Hematopoietic multipotent progenitor cell treated with erythropoietin and hydrocortisone succinate and interleukin-3 and kit ligand, for 8 days (in vitro differentiated cells): ENCODE measurements at places on chromosomes 5 and 9.

GRCh38 chr5:156147261-156147943 lies 179.6 kb upstream of the SGCD start:
- no peak for DNase-seq

DNA sequence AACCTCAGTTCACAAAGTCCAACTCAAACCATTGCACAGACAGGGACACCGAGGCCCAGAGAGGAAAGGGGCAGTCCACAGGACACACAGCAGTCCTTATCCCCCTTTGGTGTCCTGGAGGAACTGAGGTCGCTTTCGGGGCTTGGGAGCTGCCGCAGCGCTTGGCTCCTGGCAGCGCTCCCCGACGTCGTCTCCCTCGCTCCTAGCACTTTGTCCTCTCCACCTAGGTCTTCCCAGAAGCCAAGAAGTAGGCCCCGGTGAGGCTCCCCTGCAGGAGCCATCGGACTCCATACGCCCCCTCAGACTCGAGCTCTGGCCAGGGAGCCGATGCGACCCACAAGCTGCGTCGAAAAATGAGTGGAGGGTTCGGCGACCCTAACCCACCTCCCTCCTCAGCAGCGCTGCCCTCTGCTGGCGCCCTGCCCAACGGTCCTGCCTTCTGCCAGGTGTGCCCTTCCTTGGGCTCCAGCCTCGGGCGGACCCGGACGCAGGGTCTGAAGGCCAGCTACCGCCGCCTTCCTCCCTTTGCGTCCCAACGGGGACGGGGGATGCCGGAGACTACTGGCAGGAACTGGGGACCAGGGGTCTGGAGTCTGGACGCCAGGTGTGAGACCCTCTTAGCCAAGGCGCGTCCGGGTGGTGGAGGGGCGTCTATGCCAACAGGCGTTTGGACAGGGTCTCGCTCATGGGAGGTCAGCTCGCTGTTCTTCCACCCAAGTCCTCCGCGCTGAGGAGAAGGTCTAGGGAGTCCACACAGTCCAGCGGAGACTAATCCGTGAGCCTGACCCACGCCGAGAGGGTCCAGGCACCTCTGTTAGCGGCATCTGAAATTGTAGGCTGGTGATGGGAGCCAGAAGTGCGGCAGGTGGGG lies 2.1 kb upstream of the PRDM12 start:
- no peak for DNase-seq

DNA sequence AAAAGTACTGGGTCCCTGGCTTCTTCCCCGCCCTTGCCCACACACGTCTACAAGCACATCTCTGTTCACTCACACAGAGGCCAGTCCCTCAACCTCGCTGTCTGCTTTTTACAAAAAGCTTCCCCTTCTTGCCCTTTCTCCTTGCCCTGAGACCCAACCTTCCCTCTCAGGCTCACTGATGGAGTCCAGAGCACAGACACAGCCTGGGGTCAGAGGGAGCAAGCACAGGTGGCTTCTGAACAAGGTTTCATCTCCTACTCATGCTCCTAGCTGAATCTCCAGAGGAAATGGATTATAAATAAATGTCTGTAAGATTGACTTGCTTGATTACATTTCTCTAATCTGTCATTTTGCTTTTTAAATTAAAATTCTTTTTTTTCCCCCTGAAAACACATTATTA lies 101.8 kb downstream of the ICE1 start:
- DNase-seq = no peak

GRCh38 chr5:42745856-42746255 lies 10.8 kb upstream of the CCDC152 start:
- DNase-seq = no peak

DNA sequence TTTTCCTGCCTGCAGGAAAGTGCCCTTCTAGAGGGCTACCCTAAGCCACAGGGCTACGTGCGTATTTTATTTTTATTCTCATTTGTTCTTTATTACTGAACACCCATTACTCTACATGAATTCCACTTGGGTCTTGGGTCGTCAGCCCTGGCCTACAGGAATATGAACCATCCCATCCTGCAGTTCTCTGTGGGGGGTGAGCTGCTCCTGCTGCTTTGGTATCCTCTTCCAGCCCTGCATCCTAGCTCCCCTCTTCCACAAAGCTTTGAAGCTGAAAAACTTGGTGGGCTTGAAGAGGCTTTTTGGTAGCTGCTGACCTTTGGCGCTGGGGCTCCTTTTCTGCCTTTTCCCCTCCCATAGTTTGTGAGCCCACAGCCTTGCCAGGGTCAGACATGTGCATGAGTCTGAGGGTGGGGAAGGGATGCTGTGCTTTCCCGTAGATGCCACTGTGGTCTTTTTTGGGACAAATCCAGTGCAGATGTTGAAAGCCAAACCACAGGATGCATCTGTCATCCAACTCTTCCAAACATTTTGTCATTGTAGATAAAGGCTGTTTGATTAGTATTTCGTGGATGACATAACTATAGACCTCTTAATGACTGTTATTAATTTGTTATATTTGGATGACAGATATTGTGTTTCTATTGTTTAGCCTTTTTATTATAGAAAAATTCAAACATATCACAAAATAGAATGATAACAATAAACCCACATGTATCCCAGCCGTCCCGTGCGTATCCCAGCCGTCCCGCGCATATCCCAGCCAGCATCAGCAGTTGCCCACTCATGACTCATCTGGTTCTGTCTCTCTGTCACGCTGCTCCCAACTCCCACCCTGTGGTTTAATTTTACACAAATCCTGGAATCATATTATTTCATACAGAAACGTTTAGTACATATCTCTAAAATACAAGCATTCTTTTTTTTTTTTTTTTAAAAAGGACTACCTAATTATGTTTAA lies 43.9 kb downstream of the SLC46A2 start:
- DNase-seq = no peak

GRCh38 chr9:138099803-138100598 lies 222.4 kb downstream of the CACNA1B start:
- no peak for DNase-seq

GRCh38 chr5:133111299-133111698 lies 59.5 kb downstream of the HSPA4 start:
- DNase-seq = peak; percentile 83

GRCh38 chr5:174210596-174211276 lies 165.2 kb downstream of the NSG2 start:
- DNase-seq = no peak

DNA sequence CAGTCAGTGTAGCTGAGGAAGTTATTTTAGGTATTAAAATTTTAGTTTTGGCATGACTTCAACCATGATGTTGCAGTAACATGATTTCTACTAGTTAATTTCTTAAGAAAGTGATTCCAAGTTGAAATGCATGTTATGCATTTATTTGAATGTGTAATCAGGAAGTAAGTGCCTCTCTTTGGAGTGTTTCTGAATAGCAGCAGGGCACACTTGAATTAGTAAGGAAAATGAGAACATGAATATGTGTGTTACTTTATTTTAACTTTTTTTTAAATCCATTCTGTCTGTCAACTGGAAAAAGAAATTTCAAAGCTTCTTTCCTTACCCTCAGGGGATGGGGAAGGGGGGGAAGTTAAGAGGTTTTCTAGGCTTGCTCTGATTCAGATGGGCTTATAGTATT lies 40.4 kb downstream of the CTNNA1 start:
- no peak for DNase-seq

GRCh38 chr5:145887976-145888574 lies 15.3 kb upstream of the GRXCR2 start:
- peak; percentile 83 for DNase-seq

DNA sequence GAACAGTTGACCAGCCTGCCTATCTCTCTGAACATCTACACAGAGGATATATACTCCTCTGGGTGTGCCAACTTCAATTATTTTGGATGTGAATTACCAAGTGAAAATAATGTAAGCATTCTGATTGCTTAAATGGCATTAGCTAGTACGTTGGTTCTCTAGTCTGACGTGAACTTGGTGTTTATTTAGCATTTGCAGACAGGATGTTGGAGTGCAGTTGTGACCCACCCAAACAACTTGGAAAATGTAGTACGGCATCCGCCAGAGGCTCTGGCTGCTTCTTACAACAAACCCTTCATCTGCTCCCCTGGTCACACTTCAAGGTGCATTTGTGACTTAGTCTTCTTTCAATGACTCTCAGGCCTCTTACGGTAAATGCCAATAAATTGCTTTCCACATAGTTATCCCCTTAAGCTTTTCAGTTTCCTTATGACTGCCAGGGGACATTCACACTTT lies 616.6 kb downstream of the PDE4D start:
- DNase-seq = no peak

DNA sequence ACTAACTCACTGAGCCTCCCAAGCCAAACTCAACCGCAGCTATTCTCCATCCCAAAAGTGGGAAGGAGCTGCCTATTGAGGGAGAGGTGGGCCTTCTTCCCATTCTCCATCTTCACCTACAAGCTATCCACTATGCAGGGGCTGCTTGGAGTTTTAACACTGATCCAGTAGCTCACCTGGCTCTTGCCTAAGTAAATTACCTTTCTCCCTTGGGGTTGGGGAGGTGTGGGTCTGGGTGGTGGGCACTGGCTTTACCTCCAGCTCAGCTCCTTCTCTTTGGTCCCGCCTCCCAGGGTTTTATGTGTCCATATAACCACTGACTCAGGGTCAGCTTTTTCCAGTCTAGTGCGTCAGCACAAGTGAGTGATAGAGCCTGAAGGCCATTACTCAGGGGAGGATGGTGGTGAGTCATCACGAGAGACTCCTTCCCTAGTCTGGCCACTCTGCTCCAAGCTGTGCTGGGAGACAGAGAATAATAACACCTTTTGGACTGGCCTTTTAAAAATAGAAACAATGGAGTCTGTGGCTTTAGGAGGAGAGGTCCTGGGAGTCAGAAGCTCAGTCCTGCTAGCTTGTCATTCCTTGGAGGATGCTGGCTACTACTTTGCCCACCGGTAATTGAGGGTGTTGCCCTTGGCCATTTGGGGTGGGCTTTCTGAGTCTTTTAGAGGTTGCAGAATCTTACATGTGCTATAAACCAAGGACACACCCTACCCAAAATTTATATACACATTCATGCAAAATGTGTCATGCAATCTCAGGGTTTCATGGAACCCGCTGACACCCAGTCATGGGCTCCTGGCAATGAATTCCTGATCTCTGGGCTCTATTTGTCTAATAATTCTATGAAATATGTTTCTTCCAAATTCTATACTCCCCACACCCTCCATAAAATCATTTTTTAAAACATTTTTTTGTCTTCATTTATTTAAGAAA lies 35.6 kb upstream of the ATP6V1G1 start:
- DNase-seq = no peak

GRCh38 chr9:81894891-81895290 lies 33.3 kb upstream of the SPATA31D4 start:
- DNase-seq = no peak

- DNase-seq = no peak
These were observed 19.6 kb downstream of the PRUNE2 start for GRCh38 chr9:76886318-76886717.

- no peak for DNase-seq
These were observed 186.9 kb downstream of the AUH start for GRCh38 chr9:91174772-91175171.

DNA sequence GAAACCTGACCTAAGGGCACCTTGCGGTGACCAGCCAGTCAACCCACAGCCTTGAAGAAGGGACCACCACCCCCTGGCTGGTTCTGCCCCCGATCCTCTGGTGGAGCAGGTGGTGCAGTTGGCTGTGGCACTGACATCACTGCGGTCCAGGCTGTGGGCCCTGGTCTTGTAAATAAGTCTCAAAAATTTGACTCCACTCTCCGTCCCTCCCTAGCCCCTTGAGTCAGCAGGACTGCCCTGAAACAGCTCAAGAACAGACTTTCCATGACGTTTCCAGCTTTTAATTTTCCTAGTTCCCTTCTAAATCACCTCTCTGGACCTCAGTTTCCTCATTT lies 134.8 kb upstream of the BOD1 start:
- no peak for DNase-seq

- no peak for DNase-seq
These were observed 539.1 kb downstream of the CDK5RAP2 start for GRCh38 chr9:120040896-120041295.

DNA sequence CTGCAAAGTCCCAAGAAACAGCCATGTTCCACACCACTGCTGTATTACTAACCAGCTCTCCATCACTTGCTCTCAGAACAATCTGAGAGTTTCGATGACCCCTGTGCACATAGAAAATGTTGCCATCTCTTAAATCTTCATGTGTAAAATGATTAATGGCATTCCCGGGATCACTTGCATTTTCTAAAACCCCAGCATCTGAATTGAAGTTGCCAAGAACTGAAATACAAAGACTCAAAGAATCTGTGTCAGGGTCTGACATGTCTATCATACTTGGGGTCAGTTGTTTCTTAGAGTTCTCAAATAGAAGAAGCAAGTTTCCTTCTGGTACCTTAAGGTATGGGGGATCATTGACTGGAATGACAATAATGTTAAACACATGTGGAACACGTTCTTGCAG lies 115.1 kb downstream of the ESM1 start:
- no peak for DNase-seq

DNA sequence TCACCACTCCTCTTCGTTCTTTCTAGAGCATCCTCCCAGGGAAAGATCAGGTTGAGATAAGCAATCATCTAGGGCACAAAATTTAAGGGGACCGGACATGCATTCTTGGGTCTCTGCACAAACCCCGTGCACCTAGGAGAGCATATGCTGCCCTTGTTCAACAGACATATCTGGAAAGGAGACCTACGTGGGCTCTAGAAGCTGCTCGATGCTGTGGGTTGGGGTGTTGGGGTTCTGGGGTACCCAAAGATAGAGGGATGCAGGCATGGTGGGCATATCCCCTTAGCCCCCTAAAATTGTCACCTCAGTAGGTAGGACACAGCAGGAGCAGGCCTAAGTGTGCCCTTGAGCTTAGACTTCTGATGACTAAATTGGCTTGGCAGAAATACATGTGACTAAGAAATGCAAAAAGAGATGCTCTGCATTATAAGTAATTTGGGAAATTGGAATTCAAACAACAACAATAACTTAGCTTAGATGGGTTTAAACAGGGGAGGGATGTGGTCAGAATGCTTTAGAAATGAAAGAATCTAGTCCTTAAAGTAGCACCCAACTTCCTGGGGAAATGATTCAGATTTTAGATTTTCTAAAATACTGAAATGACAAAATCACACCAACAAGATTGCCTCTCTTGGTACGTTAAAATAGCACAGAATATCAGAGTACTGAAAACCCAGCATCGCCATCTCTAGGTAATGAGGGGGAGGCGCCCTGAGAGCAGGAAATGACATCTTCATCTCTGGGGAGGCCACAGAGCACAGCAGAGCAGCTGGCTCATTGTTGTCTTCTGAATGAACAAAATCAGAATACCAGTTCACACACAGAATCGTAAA lies 172.3 kb downstream of the GNA14 start:
- DNase-seq = no peak

- no peak for DNase-seq
These were observed 1.4 kb downstream of the BAAT start for GRCh38 chr9:101383361-101383760.

DNA sequence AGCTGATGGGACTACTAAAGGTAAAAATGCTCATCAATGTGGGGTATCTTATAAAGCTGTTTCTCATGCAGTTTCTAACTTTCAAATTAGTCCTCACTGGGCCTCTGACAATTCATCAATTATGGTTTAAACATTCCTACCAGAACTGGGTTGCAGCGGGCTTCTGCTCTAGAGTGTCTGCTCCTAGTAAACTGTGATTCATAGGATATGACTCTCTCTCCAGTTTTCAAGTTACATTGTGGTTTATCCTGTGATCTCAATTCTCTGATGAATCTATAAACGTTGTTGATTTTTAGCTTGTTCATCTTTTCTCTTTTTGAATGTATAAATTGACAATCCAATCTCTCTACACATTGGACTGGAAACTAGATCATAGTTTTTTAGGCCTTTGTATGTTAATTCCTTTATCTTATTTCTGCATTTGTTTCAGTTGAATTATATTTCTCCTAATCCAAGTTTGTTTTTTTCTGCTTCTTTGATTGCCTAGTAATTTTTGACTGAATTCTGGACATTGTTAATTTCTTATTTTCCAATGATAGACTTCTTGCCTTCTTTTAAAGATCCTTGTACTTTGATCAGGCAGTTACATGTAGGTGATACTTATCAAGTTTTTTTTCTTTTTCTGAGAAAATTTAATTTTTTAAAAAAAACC lies 822.6 kb downstream of the TLE1 start:
- no peak for DNase-seq
